CD4-positive, alpha-beta T cell treated with Interleukin-2 at 100 ng/mL for 4 hours (primary cell): ENCODE measurements at places on chromosomes 16 and 17.

DNA sequence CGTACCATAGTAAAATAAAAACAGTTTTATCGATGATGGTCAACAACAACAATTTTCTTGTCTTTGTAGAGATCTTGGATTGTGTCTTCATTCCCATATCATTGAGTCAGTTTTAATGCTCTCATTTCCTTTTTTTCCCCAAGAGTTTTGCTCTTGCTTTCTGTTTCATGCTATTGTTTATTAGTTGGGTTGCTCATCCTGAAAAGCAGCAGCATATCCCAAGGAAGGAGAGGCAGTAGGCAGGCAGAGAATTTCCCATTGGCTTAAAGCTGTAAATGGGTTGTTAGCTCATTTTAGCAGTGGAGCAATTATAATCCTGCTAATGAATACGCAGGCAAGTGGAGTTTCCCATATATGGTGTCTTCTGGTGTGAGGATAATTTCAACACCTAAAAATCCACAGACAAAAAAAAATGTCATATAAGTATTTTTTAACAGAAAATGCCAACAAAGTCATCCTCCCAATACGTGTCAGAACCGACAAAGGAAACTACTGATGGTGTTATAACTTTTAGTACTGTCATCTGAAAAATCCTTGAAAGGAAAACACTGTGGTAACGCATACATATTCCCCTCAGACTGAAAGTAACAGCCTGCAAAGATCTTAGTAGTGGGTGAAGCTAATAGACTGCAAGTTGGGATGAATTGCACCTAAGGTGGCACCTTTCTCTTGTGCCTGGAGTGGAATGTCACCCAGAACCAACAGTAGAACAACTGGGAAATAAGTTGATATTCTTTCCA is 218.3 kb downstream of the FTO start:
- DNase-seq: no peak

GRCh38 chr17:14156689-14157088 is 80.0 kb downstream of the CDRT15 start:
- DNase-seq: no peak

DNA sequence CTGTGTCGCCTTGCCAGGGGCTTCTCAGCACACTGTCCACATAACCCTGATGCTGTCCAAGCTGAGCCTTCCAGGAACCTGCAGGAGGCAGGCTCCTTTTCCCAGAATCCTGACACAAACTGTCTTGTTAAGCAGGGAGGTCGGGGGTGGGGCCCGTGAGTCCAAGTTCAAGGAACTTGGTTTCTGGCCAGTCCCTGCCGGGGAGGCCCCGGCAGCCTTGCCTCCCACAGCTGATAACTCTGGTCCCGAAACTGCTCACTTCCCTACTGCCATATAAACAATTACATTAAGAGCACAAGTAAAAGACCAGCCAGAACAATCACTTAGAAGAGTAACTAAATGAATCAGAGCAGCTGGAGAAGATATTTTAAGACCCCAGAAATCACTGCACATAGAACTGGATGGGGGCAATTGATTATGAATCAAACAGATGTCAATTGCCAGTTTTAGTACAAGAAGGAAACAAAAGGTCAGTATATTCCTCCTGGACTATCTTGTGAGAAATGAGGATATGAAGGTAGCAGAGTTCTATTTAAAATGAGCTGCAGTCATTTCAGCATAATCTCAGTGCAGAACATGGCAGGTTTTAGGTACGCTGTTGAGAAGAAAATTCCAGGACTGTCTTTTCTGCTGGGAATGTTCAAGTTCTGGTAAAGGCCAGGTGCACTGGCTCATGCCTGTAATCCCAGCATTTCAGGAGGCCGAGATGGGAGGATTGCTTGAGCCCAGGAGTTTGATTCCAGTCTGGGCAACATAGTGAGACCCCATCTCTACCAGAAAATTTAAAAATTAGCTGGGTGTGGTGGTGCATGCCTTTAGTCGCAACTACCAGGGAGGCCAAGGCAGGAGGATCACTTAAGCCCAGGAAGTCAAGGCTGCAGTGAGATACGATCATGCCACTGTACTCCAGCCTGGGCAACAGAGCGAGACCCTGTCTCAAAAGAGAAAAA is 169.8 kb downstream of the PITPNC1 start:
- DNase-seq: no peak

DNA sequence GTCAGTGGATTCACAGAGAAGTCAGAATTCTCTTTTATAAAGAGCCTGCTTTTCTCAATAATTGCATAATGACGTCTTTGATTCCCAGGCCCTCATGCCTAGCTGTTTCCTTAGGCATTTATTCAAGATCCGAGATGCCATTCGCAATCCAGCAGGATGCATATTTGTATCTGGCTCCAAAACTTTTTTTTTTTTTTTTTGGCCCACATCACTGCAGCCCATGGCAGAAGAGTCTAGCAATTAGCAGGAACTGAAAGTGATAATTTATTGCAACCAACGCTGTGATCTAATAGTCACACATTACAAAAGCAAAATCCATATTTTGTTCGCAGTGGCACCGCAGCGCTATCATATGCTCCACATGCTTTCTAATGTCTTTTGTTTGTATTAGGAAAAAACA is 503.4 kb downstream of the MAF start:
- DNase-seq: no peak

DNA sequence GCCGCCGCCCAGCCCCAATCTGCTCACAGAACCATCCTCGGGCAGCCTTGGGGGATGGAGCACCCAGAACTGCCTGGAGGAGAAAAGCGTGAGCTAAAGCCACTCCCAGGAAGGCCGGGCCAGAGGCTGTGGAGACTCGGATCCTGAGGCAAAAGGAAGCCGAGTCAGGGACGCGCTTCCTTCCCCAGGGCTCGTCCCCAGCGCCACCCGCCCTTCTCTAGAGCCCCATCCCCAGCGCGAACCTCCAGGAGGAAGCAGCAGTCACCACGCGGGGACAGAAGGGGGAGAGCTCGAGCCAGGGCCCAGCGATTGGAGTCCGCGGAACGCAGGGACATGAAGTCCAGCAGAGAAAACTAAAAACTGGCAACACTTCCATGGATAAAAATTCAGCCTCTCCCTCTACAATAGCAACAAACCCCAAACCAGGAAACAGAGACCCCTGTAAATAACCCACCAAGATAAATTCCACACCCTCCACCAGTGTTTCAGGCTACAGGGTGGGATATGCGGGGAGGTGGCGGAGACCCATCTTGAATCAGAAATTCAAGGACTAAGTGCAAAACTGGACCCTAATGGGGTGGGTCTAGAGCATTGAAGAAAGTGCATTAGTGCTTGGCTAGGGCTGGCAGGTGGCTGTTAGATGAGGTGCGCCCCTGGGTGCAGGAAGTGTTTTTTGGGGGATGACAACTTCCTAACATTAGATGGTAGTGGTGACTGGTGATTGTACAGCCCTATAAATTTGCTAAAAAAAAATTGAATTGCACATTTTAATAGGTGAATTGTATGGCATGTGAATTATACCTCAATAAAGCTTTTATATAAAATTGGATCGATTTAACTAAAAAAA is 116.1 kb upstream of the METRNL start:
- peak; percentile 24 for DNase-seq

GRCh38 chr17:82859431-82860403 is 19.9 kb upstream of the ZNF750 start:
- DNase-seq: peak; percentile 67

DNA sequence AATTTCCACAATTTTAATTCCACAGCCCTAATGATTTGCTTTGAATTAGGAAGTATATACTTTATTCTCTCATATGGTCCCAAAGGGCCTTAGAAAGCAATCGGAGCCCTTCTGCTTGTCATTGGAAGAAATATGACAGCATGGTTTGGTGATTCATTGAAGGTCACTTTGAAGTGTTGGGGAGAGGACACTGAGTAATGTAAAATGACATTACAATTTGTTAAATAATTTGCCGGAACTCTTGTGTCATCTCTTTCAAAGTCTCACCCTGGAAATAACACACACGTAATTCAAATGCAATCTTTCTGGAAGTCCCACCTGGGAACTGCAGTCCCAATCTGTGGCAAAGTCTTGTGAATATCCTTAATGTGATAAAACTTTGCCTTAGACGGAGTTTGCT is 59.8 kb downstream of the BMERB1 start:
- no peak for DNase-seq

- no peak for DNase-seq
These were observed 18.6 kb downstream of the GGA2 start for GRCh38 chr16:23491490-23492391.

- DNase-seq: peak; percentile 74
These were observed 26.5 kb downstream of the STAT3 start for GRCh38 chr17:42361781-42362186.

GRCh38 chr17:42311240-42312034 is 23.1 kb downstream of the STAT5A start:
- no peak for DNase-seq

DNA sequence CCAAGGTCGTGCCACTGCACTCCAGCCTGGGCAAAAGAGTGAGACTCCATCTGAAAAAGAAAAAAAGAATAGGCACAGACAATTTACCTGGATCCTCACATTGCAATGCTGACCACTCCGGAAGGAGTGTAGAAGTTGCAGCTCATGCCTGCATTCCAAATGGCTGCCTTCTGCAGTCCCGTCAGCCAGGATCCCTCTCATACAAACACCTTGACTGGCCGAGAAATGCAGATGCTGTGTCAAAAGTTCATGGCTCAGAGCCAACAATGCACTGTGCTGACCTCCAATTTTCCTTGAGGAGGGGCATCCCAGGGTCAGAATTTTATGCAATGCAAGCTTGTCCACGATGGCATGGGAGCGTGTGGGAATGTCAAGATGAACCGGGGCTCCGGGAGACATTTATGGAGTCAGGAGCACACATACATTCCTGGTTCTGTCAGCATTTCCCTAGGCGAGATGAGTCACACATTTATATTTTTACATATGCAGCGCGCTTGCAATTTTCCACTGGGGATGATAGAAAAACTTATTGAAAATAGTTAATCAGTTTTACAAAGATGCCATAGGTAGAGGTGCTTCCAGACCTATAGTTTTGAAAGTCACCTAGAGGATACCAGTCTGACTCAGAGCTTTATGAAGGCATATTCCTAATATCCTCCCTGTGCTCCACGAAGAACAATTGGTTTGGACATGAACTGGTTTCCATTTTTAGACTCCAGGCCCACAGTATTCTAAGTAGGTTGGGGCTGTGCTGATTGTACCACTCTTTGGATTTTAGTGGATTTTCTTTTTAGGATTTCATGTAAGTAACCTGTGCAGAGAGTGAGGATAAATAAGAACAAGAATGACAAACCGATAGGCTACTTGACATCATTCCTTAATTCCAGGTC is 614.6 kb downstream of the MAF start:
- DNase-seq: no peak

DNA sequence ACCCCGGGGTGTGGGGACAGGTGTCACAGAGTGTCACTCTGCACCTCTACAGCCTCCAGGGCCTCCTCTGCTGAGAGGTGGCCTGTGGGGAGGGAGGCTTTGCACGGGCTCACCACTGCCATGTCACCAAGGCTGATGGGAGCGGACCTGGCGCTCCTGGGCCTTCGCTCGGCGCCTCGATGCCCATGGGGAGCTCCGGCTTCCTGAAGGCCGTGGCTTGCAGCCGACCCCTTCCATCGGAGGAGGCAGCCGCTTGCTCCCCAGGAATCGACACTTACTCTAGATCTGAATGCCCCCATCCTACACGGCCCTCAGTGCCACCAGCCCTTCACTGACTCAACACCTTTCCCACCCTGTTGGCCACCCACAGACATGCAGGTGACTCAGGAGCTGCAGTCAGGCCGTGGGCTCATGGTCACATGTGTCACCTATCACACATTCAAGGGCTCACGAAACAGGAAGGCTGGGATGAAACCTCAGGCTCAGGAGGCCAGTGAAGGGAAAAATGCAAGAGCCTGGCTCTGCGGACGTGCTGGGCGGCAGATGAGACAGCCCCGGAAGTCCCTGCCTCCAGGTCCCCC is 11.9 kb downstream of the LGALS3BP start:
- DNase-seq: no peak

DNA sequence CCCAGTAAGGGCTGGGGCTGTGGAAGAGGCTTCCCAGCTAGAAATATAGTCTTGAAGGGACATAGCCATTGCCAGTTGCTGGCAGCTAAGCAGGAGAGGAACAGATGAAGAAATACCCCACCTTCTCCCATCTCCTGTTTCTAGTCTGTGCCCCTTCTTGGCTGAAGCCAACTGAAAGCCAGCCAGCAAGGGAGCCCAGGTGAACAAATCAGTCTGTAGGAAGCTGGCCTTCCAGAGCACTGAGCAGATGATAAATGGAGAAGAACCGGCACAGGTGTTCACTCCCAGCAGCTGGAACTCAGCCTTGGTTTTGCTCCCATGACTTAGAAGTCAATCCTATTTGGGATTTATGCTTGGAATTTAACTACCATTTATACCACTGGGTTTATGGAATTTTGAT is 69.2 kb upstream of the DHX40 start:
- DNase-seq: no peak

- no peak for DNase-seq
These were observed 74.6 kb downstream of the TMEM100 start for GRCh38 chr17:55648086-55648485.

GRCh38 chr16:74700438-74701225 is at the start of gene MLKL:
TSS of gene MLKL (minus strand) at chr16:74700862. CDS start at chr16:74695757, 5,105 bp downstream.
- peak; percentile 56 for DNase-seq

DNA sequence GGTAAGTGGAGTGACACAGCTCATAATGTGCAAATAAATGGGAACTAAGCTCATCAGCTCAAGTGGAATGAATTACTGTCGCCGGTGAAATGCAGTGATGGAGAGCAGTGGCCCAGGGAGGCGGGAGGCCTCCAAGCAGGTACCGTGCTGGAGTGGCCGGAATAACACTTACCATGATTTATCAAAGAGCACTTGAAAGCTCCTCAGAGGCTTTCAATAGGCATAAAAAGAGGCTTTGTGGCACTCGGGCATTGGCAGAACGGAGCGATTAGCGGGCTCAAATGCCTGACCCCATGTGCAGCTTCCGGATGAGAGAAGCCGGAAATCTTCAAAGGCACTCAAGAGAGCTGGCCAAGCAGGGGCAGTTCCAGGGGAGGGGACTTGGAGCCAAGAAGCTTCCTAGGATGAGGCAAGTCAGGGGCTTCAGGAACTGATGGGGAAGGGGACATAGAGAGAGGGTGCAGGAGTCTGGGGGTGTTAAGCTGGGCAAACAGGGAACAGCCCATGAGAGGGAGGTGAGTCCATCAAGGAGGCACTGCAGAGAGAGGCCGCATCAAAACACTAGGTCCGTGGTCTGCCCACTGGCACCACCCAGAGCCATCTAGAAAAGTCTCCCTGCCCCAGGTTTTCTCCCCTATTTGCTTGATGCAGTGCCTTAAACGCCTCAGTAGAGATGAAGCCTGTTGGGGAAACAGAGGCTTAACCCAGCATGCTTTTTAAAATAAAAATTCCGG is 144.0 kb upstream of the IRX6 start:
- no peak for DNase-seq

- no peak for DNase-seq
These were observed 404.8 kb upstream of the HSBP1 start for GRCh38 chr16:83402967-83403366.

- DNase-seq: peak; percentile 89
These were observed 671.1 kb downstream of the WWOX start for GRCh38 chr16:78770353-78771091.
